ENCODE measurements at places on chromosomes 16 and 17. TPM values are rescaled to one million over a fixed set of nuclear protein-coding genes. Genes with fewer than 3 reads are reported as not detected.

The RILP gene
- total RNA-seq: 0.22 TPM

The MMP15 gene
- 1.9 TPM for total RNA-seq

The ZNF597 gene
- 2.9 TPM for total RNA-seq

The ABCA10 gene
- not detected for total RNA-seq

The CTRL gene
- total RNA-seq: 0.09 TPM

The PKD1 gene
- total RNA-seq: 97.9 TPM

The GUCY2D gene
- not detected for total RNA-seq

The ASPA gene
- total RNA-seq: not detected

The PLK1 gene
- 72.9 TPM for total RNA-seq

DNA sequence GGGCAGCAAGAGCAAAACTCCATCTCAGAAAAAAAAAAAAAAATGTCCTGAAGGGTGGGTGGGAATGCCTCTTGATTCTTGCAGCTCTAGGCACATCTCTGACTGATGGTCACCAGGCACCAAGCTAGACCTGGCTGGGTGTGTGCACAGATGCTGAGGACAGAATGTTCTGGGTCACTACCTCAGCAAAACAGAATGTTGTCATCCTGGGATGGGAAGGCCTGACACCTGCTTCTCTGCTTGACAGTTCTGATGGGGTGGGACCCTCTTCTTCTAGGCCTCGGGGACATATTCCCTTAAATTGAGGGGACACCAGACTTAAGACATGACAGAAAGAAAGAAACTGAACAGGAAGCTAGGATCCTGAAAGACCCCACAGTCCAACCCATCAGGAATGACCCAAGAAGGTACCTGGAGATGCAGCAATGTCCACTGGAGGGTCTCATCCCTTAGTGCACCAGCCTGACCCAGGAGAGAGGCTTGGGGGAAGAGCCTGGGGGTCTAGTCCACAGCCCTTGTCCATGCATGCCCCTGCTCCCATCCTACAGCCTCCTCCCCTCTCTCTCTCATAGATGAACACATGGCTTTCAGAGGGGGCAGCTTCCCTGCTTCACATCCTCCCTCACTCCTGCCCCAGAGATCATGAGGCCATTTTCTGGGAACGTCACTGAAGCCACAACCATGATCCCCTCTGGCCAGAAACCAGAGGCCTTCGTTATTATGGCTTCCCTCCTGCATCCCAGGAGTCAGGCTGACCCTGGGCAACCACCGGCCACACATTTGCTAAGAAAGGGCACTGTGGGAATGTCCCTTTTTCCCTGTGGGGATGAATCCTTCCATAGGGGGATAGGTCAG is 3.8 kb upstream of the STAT5B start:
- no peak for DNase-seq

DNA sequence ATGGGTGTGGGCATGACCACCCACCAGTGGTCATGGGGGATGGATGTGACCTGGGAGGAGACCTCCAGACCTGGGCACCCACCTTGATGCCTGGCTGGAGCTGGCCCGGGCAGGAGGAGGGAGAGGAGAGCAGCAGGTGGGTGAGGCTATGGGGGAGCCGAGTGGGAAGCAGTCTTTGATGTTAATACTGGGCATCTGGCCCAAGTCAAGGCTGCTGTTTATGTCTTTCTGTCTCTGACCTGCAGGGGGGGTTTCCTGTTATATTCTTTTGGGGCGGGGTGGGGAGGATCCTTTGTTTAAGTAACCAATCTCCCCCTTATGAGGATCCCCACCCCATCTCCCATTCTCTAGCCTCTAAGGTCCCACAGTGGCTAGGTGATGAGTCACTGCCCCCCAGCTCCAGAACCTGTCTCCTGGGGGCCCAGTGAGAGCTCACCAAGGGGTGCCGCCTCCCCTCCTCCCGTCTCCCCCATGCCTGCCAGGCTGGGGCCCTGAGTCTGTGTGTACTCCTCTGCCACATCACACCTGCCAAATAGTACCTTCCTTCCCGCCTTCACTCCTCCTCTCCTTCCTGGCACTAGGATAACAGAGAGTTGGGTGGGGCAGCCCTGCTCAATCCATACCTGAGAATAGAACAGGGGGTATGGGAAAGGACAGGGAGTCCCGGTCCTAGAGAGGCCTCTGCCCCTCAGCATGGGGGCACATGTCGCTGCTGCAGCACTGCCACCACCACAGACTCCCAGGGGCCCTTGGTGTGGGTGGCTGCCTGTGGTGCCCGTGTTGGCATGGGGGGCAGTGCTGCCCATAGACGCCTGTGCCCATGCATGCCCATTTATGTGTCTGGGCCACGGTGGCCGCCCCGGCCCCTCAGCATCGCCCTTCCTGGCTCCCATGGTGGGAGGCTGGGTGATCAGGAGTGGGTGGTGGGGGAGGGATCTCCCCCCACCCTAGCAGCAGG is 7.3 kb downstream of the THRA start:
- peak; percentile 33 for DNase-seq

- DNase-seq: peak; percentile 84
Measured at GRCh38 chr17:17921192-17922069, 50.8 kb downstream of the TOM1L2 start.

- no peak for DNase-seq
Measured at GRCh38 chr16:9761870-9762269, 420.4 kb downstream of the GRIN2A start.

GRCh38 chr17:14325618-14326167 is 24.8 kb downstream of the HS3ST3B1 start:
- DNase-seq: no peak

DNA sequence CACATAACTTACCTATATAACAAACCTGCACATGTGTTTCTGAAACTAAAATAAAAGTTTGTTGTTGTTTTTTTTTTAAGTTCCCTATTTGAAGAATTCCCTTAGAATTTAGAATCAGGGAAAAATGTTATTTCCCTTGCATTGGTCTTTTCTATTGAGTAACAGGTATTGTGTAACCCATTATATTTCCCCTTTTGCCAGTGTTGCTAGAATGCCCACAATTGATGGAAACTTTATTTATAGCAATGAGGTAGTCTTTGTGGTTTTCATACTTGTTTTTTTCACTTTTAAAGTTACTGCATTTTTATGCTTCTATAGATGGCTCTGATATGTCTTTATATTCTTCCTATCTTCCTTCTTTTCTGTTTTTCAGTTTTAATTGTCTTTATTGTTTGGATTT is 3.9 kb downstream of the NLRP1 start:
- no peak for DNase-seq

GRCh38 chr17:80724775-80725266 is 180.2 kb downstream of the RPTOR start:
- peak; percentile 97 for DNase-seq

DNA sequence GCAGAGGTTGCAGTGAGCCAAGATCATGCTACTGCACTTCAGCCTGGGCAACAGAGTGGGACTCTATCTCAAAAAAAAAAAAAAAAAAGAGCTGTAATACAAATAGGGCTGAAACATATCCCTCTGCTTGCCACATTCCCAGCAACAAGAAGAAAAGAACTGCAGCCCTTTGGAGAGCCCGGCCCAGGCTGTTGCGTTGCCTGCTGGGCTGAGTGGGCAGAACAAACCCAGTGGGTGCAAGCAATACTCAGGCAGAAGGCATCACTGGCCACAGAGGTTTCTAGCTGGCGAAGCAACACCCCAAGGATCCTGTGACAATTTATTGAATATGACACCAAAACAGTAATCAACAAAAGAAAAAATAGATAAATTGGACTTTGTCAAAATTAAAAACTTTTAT is 44.0 kb downstream of the PIGL start:
- no peak for DNase-seq

DNA sequence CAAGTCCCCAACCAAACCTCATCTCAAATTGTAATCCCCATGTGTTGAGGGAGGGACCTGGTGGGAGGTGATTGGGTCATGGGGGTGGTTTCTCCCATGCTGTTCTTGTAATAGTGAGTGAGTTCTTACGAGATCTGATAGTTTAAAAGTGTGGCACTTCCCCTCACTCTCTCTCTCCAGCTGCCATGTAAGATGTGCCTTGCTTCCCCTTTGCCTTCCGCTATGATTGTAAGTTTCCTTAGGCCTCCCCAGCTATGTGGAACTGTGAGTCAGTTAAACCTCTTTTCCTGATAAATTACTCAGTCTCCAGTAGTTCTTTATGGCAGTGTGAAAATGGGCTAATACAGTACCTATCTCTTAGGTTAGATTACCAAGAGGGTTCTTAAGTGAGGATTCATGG is 5.8 kb downstream of the PMFBP1 start:
- DNase-seq: no peak
